NCI-H2107 (cell line): ENCODE measurements at places on chromosomes 11 and 22.

GRCh38 chr11:116329354-116330090, 443.3 kb downstream of the BUD13 start:
- no peak for DNase-seq

- DNase-seq = no peak
These were observed 803.2 kb upstream of the CCDC90B start for GRCh38 chr11:84089072-84090057.

GRCh38 chr11:5815534-5815933, 6.8 kb downstream of the OR52N2 start:
- DNase-seq = no peak

- no peak for DNase-seq
These were observed 10.2 kb upstream of the TLCD5 start for GRCh38 chr11:120314861-120315260.

DNA sequence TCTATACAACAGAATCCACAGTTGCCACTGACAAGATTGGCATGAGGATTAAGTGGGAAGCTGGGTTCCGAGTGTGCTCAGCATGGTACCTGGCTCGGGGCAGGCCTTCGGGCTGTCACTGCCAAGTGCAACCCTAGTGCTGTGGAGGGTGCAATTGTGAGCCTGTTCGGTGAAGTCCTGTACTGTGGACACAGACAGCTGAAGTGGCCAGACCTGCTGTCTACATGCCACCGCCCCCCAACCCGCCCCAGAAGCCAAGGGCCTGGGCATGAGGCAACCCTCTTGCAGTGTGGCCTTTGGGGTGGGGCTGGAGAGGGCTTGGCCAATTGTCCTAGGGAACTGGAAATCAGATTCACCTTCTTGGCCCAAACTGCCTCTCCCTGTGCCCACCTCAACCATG, 15.6 kb upstream of the SHISAL1 start:
- DNase-seq = no peak

DNA sequence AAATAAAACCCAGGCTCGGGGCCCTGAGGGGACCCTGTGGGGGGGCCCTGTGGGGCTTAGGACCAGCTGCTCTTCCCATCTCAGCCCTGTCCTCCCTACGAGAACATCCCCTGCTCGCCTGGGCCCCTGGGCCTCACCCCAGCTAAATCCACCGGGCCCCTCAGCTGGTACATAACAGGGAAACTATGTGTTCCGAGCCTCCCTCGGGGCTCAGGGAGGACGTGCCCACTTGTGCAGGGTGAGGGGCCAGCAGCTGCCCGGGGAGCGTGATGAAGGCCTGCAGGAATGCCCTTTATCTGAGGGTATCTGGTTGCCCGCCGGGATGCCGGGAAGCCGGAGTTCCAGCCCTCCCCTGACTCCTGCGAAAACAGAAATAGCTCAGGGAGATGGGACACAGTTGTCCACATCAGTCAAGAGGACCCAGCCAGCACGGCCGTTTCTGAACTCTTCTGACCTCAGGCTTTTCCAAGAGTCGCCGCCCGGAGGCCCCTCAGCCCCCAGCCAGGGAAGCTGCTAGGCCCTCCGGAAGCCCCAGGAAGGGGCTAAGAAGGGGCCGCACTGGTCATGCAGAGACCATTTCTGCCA, 20.6 kb downstream of the MRPL23 start:
- no peak for DNase-seq

DNA sequence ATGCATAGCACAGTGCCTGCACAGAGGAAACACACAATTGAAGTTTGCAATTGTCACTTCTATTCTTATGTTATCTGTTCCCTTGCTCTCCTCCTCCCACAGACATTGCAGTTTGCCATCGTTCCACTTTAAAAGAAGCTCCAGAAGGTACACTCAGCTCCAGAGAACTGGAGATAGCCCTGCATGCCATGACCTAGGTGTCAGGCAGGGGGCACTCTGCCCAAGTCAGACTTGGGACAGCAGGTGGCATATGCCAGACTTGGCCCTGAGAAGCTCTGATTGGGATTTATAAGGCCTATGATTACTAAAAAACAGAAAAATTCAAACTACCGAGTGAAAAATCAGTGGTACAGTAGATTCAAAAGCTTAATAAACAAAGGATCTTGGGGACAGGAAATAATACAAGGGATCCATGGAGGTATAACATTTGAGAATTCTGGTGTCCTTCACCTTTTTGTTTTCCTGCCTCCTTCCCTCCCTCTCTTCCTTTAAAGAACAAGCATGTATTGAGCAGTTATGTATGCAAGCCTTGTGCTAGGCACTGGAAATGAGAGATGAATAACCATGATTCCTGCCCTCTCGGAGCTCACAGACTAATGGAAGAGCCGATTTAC, 40.0 kb downstream of the TENM4 start:
- no peak for DNase-seq

DNA sequence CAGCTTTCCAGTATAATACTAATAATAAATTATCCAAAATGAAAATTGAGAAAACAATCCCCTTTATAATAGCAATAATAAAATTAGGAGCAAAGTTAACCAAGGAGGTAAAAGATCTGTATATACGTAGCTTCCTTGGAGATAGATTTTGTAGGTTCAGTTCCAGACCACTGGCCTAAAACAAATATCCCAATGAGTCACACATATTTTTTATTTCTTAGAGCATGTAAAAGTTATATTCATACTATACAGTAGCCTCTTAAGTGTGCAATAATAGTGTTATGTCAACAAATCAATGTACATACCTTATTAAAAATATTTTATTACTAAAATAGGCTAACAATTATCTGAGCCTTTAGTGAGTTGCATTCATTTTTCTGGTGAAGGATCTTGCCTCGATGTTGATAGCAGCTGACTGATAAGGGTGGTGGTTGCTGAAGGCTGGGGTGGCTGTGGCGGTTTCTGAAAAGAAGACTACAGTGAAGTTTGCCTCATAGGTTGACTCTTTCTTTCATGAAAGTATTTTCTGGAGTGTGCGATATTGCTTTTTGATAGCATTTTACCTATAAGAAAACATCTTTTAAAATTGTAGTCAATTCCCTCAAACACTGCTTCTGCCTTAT, 178.5 kb downstream of the ARHGAP42 start:
- no peak for DNase-seq
